T-helper 2 cell treated with Interferon-gamma antibody and Interleukin-4, amounts not matched to agents 5 μg/mL and 100 μg/mL, for 36 hours (primary cell): ENCODE measurements at places on chromosomes 7 and 10.

- DNase-seq = no peak
These were observed 203.2 kb upstream of the SHH start for GRCh38 chr7:156015237-156016020.

- DNase-seq = no peak
These were observed 145.1 kb downstream of the GNAI1 start for GRCh38 chr7:80279760-80280159.

- peak; percentile 84 for DNase-seq
These were observed 6.4 kb downstream of the CDCA7L start for GRCh38 chr7:21939136-21939857.

GRCh38 chr10:127000598-127000997 lies 95.4 kb downstream of the DOCK1 start:
- no peak for DNase-seq

DNA sequence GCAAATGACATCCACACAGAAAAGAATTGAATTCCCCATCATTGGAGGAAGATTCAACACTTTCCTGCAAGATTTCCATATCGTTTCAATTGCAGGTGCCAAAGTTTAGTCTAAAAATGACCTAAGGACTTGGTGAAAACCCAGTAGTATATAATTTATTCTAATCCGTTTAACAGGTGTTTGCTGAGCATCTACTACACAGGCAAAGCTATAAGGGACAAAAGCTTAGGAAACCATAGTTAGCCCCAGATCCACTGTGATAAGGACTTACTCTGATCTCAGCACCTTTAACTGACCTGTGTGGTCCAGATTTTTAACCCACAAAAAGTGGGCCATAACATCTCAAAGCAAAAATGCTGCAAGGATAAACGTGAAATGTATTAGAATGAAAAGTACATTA lies 19.1 kb downstream of the UBE2H start:
- DNase-seq = no peak

DNA sequence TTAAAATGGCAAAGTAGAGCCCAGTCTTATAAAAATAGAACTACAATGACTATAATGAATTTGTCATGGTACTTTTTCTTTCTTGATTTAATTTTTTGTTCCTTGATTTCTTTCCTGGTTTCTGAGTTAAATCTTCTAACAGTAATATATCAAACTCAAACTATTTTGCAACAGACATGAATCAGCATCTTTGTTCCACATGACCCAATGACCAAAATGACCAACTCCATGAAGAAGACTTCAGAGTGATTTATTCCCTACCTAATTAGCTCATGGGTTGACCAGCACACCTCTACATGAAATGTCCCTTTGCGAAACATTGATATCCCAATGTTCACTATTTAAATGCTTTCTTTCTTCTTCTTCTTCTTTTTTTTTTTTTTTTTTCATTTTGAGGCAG lies 30.9 kb downstream of the NMT2 start:
- DNase-seq = no peak

- DNase-seq = no peak
These were observed 398.5 kb downstream of the REEP3 start for GRCh38 chr10:63919575-63920279.

DNA sequence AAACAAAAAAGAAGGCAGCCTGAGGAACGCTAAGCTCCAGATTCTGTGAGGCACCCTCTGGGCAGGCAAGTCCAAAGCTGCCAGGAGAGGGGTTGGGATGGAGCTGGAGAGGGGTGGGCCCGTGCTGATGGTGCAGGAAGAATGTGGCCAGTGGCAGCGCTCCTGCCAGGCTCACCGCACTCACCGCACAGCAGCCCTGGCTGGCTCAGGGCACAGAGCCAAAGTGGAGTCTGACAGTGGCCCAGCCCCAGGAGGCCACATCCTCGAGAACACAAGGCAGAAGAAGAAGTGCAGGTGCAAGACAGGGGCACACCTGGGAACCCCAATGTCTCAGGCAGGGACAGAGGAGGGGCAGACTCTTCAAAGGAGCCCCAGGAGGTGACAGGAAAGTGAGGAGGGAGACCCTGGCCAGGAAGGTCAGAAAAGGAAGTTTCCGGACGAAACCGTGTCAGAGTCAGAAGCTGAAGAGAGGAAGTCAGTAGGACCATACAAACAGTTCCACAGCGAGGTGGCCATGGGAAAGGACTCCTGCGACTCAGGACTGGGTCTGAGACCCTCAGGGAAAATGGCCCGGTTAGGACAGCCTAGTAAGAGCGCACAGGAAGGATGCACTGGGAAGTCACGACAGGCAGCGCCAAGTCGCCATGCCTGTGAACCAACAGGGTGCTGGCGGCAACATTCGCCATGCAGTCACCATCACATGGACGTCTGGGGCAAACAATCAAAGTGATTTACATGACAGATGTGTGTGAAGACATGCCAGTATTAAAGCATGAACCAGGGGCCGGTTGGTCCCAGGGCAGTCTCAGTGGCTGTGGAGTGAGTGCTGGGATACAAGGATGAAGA lies 54.4 kb downstream of the COBL start:
- DNase-seq = no peak

GRCh38 chr7:67518580-67518979 lies 521.9 kb downstream of the TYW1 start:
- DNase-seq = no peak

- DNase-seq = no peak
These were observed 47.2 kb downstream of the RHOBTB1 start for GRCh38 chr10:60896810-60897209.

- DNase-seq = no peak
These were observed 1066.5 kb downstream of the SORCS3 start for GRCh38 chr10:105707603-105708002.

- DNase-seq = no peak
These were observed 48.7 kb downstream of the PWWP2B start for GRCh38 chr10:132445516-132446194.

GRCh38 chr7:66415659-66416265 lies 210.6 kb downstream of the TPST1 start:
- no peak for DNase-seq

GRCh38 chr7:144483189-144483588 lies 79.7 kb upstream of the NOBOX start:
- no peak for DNase-seq

DNA sequence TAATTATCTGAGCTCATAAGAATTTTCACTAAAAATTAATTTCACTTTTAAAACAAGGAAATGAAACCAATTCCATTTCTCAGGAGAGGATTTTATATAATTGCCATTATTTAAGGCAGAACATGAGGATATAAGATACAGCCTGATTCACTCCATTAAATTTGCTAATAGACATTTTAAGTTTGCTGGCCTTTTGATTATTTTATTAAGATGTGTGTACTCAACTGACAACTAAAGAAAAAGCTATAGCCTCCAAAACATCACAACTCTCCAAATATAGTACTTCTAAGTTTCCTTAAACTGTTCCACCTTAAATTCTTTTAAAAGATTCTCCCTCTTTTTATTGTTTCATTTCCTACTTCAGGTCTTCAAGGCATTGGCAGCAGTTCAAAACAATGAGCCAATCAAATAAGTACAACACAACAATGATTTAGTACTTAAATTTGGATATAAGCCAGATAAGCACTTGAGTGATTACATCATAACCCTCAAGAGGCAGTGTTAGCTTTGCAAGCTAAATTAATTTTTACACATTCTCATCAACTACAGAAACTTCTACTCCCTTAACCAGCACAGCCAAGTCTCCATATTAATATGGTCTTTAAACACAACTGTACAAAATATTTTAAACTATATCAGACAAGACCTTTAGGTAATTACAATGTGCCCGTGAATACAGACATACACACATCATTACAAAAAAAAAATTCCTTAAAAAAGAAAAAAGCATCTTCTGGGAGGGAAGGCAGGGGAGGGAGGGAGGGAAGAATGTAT lies 121.8 kb downstream of the KMT2C start:
- no peak for DNase-seq

GRCh38 chr7:94003446-94004023 lies 620 bp downstream of the BET1 start:
- DNase-seq = no peak

DNA sequence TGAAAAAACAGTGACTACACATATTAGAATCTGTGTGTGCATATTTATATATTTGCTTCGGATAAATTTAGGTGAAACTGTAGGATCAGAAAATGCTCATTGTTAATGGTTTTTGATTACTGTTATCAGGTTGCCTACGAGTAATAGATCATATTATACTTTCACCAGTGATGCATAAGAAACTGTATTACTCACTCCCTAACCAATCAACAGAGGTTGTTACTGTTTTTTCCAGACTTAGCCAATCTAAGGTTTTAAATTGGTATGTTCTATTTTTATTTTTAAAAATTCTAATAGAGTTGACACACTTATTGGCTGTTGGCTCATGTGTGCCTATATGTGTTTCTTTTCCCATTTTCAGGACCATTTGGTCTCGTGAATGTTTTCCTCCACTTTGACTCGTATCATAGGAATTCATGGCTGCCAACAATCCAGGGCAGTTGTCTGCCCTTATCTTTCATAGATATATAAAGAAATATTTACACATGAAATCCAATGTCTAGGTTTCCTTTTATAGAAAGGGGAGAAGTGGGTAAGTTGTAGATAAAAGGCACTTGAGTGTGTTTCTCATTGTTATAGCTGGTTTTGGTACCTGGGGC lies 59.2 kb downstream of the ANLN start:
- no peak for DNase-seq

GRCh38 chr10:110762109-110762848 lies 109.4 kb upstream of the PDCD4 start:
- no peak for DNase-seq

DNA sequence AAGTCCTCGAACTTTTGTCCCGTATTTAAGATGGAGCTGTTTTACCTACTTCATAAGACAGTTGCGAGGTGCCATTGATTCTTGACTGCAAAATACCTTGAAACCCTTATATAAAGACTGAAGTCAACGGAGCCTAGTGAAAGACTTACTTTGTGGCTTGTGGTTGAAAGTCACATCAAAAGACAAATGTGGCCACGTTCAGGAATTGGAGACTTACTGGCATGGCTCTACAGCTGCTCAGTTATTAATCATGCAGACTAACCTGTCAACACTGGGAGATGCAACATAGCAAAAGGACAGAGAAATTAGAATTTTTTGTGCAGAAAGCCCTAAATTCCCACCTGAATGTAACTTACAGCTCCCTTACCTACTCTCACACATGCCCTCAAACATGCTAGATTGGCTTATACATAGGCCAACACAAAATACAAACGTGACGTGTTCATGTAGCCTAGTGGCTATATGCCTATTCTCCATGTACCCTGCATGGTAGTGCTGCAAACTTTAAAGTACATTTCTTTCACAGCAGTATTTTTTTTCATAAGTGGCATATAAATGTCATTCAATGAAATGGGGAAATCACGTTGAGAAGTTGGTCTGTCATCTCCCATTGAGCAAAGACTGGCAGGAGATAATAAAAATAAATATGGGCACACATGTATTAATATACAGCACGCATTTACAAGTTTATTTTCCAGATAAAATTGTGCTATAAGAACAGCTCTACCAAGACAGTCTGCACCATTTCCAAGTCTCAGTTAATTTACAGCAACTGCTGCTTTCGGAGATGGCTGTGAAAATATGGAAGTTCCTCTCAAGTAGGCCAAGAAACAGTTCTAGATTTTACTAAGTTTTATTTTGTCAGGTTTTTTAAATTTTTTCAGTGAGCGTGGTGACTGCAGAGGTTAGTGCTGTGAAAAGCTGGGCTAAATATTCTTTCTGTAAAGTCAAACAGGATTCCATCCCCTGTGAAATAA lies 170.4 kb upstream of the C7orf33 start:
- no peak for DNase-seq

DNA sequence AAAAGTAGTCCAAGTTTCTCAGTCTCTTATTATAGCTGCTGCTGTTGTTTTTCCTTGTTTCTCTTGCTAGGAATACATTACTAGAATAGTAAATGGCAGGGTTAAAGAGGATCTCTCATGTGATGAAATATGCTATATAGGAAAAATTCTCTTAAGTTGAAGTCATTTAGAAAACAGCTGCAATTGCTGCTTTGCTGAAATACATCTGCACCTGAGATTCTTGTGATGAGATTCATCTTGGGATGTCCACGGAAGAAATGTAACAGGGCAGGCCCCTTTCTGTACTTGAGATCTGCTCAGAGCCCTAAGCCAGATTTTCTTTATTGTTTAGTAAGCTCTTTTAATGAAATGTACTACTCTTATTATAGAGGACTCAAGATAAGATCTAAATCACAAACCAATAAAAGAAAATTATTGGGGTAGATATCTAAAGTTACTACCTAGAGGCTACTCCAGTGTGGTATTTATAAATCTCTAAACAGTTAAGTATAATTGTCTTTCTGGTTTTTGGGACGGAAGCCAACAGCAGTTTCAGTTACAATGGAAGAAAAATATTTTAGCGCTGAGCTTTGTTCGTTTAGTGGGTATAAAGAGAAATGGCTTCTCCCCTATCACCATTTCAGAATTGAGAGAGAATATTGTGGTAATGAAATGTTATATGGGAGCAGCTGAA lies 701.5 kb downstream of the KCNMA1 start:
- no peak for DNase-seq

DNA sequence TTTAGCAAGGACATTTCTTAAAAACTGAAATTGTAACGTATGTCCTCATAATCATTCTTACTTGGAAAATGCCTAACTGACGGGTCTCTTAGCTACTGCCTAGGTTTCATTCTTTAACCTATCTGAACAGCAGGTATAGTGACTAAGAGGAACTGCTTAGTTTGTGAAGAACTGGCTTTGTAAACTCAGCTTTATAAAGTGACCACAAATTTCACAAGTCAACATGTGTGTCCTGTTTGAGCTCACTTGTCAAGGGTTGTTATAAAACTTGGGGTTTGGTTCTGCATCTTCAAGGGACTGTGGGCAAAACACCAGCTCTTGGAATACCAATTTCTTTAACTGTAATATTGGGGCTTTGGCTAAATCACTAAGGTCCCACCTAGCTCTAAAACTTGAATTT lies 32.2 kb downstream of the MRPS33 start:
- no peak for DNase-seq

DNA sequence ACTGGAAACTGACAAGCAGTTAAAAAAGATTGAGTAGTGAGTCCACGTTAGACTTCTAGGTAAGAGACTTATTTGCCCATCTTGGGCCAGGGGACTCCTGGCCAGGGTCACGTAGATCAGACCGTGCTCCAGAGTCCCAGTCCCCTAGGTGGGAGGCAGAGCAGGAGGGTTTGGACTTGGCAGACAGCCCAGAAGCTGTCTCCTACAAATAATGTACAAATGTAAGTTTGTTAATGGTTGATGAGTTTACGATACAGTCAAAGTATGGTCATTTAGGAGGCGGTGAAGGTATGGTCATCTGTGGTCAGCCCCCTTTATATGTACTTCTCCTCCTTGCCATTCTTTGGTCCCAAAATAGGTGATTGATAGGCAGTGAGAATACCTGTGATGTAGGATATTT lies 28.2 kb downstream of the INPP5F start:
- no peak for DNase-seq

DNA sequence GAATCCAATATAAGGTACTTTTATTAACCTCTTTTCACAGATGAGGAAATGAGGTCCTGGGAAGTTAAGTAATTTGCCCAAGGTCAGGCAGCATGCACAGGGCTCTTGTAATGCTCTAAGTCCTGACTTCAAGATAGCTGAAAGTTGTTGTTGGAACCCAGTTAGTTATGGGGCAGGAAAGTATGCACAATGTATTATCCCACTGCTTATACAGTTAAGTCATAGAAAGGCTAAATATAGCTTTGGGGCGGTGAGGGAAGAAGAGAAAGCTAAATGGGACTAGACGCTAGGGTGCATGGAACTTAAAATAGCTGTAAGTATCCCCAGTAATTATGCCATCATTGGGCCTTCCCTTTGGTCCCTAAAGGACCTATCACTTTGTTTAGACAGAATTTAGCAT lies 9.2 kb downstream of the GLCCI1 start:
- DNase-seq = no peak

GRCh38 chr10:4283846-4284610 lies 499.0 kb upstream of the KLF6 start:
- DNase-seq = no peak

- no peak for DNase-seq
These were observed 135.4 kb downstream of the LRRC4 start for GRCh38 chr7:127895814-127896280.
